ENCODE measurements at places on chromosomes 1 and 21.

- DNase-seq: no peak
Measured at GRCh38 chr1:206558794-206559671, 51.7 kb downstream of the RASSF5 start.

GRCh38 chr1:51484591-51484990 lies 34.5 kb downstream of the EPS15 start:
- DNase-seq: no peak

DNA sequence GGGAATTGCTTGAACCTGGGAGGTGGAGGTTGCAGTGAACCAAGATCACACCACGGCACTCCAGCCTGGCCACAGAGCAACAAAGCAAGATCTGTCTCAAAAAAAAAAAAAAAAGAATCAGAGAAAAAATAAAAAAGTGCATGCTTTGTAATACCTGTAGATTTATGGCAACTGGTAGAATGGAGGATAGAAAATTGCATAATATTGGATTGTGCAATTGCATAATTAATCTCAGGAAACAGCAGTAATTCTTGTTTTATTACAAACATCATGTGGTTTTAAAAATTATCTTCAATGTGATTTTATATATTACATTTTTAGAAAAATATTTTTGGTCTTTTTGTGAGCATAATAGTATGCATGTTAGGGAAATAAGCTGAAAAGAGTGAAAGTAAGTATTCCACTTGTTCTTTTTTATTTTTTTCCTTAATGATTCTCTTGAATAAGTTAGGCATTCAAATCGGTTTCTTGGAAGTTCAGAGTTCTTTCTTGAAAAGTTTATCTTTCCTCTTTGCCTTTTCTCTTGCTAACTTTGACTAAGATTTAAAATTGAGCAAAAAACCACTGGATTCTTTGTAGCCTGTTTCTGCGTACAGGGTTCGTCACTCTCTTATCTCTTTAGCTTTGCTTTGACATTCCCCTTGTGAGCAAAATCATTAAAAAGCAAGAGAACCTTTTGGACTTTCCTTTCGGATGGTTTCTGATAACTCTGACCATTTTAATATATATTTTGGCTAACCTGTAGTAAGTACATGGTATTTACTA lies 127.5 kb upstream of the ADAMTS5 start:
- DNase-seq: no peak

- DNase-seq: no peak
Measured at GRCh38 chr21:31772674-31773555, 41.0 kb upstream of the SCAF4 start.

DNA sequence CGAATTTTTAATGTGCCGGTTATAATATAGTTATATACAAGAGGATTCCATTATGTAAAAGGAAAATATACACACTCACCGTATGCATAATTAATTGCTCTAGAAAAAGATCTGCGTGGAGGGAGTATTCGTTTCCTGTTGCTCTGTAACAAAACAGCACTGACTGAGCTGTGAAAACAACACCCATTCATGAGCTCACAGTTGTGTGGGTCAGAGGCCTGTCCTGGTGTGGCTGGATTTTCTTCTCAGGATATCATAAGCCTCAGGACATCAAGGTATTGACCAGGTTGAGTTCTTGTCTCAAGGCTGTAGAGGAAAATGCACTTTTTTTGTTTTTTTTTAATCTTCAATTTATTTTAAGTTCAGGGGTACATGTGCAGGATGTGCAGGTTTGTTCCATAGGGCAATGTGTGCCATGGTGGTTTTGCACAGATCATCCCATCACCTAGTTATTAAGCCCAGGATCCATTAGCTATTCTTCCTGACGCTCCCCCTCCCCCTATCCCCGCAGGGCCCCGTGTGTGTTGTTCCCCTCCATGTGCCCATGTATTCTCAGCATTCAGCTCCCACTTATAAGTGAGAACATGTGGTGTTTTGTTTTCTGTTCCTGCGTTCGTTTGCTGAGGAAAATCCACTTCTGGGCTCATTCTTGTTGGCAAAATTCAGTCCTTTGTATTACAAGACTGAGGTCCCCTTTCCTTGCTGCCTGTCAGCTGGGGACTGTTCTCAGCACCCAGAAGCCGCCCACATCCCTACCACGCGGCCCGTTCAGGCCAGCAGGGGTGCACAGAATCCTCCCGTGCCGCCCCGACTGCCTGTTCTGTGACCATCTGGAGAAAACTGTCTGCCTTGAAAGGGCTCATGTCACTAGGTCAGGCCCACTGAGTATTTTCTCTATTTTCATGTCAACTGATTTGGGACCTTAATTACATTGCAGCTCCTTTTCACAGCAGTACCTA lies 87.4 kb upstream of the ERRFI1 start:
- DNase-seq: no peak

DNA sequence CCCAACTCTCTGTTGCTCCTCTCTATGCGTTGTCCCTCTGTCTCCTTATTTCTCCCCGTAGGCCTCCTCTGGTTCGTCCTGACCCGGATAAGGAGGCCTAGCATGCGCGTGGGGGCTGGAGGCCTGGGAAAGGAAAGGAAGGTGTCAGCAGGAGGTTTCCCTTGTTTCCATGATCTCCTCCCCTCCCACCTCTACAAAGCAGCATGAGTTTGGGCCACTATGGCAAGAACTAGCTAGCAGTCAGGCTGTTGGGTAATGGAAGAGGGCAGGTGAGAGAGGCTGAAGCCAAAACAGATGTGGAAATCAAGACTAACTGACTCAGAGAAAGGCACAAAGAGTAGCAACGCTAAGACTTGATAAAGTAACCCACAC lies 687 bp upstream of the SEMA6C start:
- DNase-seq: no peak

DNA sequence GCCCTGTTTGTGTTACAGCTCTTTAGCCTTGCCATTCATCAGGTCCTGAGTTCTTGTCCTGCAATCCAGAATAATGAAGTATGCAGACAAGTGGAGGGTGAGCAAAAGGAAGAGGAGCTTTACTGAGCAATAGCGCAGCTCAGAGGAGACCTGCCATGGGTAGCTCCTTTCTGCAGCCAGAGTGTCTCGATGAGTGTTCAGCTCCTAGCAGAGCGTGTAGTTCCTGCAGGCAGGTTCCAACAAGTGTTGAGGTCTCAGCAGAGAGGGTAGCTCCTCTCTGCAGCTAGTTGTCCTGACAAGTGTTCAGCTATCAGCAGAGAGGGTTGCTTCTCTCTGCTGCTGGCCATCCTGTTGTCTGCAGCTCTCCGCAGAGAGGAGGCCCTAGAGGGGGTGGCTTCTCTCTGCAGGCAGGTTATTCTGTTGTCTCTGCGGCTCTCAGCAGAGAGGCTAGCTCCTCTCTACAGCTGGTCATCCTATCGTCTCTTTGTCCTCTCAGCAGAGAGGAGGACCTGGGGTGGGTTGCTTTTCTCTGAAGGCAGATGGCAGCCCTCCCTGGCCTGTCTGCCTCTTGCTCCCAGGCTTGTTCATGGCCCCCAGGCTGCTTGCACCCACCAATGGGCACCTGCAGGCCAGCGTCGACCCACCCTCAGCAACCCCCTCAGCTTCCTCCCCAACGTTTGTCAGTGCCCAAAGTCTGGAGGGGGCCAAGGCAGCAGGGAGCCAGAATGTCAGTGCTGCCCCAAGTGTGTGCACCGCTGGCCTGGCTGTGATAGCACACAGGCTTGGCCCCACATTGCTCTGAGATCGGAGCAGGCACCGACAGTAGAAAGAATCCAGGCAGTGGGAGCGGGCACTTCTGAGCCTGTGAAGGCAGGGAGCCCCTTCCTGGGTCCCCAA lies 112.5 kb upstream of the RUNX3 start:
- no peak for DNase-seq

GRCh38 chr1:67261680-67262079 lies 46.0 kb upstream of the IL12RB2 start:
- DNase-seq: no peak

- no peak for DNase-seq
Measured at GRCh38 chr21:41761211-41761933, 5.5 kb downstream of the RIPK4 start.

DNA sequence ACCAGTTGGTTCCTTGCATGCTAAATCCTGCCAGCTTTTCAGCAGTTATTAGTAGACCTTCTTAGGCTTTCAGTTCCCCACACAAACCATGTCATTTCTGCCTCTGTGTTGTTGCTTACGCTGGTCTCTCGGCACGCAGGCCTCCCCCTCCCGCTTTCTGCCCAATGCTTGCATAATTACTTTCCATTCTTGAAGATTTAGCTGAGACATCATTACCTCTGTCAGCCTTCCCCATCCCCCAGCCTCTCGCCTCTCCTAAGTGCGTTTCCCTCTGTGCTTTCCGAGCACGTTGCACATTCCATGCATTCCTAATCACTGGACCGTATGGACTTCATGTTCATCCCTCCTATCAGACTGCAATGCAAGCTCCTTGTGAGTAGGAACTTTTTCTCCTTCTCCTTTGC lies 26.8 kb downstream of the TSHB start:
- no peak for DNase-seq

DNA sequence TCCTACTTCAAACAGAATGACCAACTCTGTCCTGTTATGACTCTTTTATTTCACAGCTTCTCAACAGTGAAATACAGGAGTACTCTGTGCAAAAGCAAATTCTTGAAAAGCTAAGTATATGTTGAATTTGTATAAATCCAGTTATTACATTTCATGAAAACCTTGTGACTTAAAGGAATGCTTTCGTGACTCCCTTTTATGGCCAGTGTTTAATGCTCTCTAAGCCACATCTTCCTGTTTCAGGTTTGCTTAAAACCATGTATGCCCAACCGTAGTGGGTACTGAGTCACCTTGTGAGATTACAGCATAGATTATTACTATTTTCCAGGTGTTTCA lies 40.2 kb upstream of the KIF1B start:
- DNase-seq: no peak

- no peak for DNase-seq
Measured at GRCh38 chr21:21345296-21345695, 347.1 kb downstream of the NCAM2 start.

GRCh38 chr1:59098655-59099054 lies 198.2 kb upstream of the FGGY start:
- DNase-seq: no peak

DNA sequence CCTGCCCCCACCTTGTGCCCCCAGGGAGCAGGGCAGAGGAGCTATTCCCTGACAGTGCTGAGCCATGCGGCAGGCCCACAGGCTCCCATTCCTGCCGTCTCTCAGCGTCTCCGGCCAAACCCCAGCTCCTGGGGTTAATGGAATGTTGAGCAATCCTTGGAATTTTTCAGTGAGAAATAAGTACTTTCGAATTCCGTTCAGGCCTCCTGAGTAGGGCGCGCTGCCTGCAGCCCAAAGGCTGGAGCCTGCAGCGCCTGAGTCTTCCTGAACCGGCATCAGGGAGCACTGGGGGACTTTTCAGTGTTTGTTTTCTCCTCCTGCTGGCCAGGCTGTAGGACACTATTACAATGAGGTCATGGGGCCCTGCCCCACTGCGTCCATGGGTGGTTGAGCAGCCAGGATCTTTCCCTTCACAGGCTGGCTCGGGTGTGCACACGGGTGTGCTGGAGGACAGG lies 33.3 kb upstream of the CSF1 start:
- peak; percentile 82 for DNase-seq

DNA sequence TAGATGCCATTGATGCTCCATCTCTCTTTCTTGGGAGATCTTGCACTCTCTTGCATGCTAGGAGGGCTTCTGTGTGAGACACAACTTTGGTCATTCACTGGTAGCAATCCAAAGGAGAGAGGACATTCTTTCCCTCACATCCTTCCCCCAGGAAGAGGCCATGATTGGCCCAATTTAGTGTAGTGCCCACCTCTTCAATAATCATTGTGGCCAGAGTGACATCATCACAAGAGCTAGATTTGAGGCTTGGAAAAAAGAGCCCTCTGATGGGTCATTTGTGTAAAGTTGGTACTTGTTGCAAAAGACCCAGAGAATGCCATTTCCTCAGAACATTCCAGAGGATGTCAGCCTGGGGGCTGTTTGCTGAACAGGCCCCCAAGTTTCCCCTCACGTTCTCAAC lies 30.2 kb downstream of the S100A6 start:
- DNase-seq: no peak

- DNase-seq: no peak
Measured at GRCh38 chr1:93317207-93317606, 28.5 kb upstream of the DR1 start.

GRCh38 chr1:28258628-28259251 lies 578 bp upstream of the SESN2 start:
- DNase-seq: no peak

- DNase-seq: peak; percentile 60
Measured at GRCh38 chr1:230105754-230106625, 39.0 kb downstream of the GALNT2 start.

GRCh38 chr21:32457360-32457840 lies 44.9 kb downstream of the EVA1C start:
- DNase-seq: no peak

GRCh38 chr1:59412718-59413326 lies 115.9 kb downstream of the FGGY start:
- no peak for DNase-seq

GRCh38 chr1:31949862-31950261 lies 11.7 kb upstream of the PTP4A2 start:
- DNase-seq: no peak

- peak; percentile 41 for DNase-seq
Measured at GRCh38 chr1:110412576-110412975, 5.1 kb upstream of the LAMTOR5 start.

DNA sequence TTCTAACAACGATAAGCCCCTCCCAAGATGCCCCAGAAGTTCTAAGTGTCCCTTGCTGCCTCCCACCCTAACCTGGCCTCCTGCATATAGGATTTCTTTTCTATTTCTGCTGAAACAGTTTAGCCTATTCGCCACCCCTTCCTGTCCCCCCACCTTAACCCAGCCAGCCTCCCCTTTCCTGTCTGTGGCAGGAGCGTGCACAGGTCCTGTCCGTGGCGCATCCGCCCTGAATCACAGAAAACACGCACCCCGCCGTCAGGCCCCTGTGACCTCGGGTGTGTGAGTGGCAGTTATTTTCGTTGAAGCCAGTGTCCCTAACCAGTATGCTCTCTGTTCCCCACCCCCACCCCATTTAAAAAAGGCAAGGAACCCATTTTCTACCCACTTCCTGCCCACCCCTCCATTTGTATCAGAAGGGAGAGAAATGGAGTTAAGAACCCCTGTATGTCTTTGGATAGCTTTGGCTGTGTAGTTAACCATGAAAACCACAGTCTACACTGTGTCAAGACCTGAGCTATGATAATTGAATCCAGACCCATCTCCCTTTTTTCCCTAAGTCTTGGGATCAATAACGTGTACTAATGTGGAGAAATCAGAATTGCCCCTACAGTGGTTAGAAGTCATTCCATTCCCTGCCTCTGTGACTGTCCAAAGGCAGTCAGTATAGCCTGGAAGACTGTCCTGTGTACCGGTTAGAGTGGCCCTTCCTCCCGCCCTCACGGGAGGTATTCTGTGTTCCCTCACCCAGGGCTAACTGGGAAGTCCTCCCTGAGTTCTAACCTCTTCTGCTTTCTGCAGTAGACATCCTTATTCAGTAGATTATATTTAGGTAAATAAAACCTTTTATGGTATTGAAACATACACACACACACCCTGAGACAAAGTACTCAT lies 1.8 kb downstream of the PLEKHO1 start:
- DNase-seq: no peak

DNA sequence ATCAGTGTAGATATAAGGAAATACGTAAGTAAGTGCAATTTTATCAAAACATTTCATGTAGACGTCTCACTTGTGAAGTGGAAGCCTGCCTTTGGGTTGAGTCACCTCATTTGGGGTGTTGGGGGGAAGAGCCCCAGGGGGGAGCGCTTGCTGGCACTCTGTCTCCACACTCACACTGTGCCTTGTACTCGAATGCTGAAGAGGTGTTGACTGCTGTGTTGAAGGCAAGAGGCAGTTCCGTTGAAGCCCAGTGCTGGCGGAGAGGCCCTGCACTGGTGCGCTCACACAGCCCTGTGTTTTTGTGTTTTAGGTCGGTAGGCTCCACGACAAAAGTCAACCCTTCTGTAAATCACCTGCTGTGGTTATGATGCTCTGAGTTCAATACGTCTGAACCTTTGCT lies 131.9 kb upstream of the COL6A1 start:
- DNase-seq: no peak

GRCh38 chr1:221164029-221164428 lies 284.8 kb downstream of the HLX start:
- no peak for DNase-seq
